Fibroblast of the aortic adventitia (primary cell): ENCODE measurements at places on chromosomes 11 and 22.
A peak's percentile ranks its signal among the peaks of the same experiment; 100 is the strongest.

DNA sequence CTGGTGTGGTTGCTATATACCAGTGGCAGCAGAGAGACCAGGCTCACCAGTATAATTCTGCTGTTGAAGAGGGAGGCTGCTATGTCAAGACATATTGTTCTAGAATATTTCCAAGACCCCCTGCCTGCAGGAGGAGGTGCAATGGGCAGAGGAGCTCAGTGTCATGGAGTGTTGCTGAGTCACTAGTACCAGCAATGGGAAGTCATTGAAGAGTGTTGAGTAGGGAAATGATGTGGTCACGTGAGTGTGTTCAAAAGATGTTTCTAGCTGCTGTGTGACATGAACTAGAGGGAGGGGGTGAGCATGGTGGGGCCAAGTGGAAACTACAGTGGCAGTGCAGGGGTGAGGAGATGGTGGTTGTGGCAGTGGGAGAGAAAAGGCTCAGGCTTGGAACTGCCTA lies 76.3 kb upstream of the BIRC3 start:
- no peak for DNase-seq

GRCh38 chr11:128232588-128232987 lies 354.8 kb downstream of the ETS1 start:
- no peak for DNase-seq

DNA sequence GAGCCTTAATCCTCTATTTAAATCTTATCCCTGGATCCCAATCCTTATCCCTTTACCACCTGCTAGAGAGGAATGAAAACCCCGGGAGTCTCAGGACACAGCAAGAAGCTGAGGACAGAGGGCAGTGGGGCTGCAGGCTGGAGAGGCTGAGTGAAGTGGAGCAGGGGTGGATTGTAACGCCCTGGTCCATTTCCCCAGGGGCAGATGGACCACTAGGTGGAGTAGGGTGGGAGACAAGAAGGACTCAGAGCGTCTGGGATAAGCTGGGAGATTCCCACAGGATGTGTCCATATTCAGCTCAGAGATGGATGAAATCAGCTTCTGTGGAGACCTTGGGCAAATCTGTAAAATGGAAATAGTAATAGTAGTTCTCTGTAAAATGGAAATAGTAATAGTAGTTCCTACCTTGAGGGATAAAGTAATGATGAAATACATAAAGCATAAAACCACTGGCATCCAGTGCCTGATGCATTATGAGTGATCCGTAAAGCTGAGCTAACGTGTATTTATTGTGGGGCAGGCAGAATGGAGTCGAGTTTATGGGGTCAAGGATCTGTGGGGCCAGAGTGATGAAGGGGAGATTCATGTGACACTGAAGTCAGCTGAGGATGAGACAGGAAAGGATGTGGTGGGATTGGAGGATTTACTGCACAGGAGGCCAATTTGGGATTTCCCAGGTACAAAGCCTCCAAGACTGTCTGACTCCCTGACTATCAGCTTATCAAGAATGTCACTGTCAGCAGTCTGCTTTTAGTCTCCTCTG lies 1.9 kb upstream of the ROBO4 start:
- DNase-seq: peak; percentile 21

- DNase-seq: no peak
Observed at GRCh38 chr11:133714471-133715375, 130.6 kb downstream of the SPATA19 start.

- no peak for DNase-seq
Observed at GRCh38 chr11:26254378-26254777, 77.6 kb upstream of the ANO3 start.

DNA sequence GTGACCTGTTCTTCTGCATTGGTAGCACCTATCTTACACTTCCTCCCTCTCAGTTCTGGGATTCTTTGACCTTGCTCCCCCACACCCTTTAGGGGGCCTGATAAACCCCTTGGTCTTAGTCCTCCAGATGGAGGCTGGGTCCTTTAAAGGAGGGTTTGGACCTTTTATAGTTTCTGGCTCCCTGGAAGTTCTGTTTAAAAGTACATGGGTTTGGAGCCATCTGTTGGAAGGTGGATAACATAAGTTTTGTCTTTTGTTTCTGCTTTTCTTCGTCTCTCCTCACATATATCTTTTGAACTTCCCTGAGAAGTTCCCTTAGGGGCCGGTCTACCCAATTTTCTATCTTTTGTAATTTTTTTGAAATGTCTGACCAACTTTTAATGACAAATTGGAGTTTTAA lies 17.9 kb upstream of the HYLS1 start:
- DNase-seq: peak; percentile 59

GRCh38 chr22:50542416-50542927 lies 3.2 kb upstream of the KLHDC7B start:
- DNase-seq: no peak

- DNase-seq: no peak
Observed at GRCh38 chr11:120385110-120385509, 48.9 kb downstream of the ARHGEF12 start.

GRCh38 chr11:9855579-9856287 lies 191.9 kb downstream of the SWAP70 start:
- no peak for DNase-seq

- DNase-seq: no peak
Observed at GRCh38 chr11:46090375-46090774, 30.9 kb downstream of the PHF21A start.

GRCh38 chr11:78080818-78081495 lies 1.3 kb upstream of the NDUFC2 start:
- peak; percentile 81 for DNase-seq

GRCh38 chr11:36417154-36417553 lies 92.9 kb downstream of the TRAF6 start:
- no peak for DNase-seq

GRCh38 chr22:46607483-46608114 lies 12.6 kb upstream of the GRAMD4 start:
- DNase-seq: no peak

- DNase-seq: peak; percentile 32
Observed at GRCh38 chr11:42249401-42249800, 789.9 kb upstream of the LRRC4C start.

- DNase-seq: no peak
Observed at GRCh38 chr22:22358686-22359085, 114.1 kb downstream of the VPREB1 start.

GRCh38 chr11:94933223-94934130 lies 39.9 kb downstream of the CWC15 start:
- DNase-seq: peak; percentile 94

DNA sequence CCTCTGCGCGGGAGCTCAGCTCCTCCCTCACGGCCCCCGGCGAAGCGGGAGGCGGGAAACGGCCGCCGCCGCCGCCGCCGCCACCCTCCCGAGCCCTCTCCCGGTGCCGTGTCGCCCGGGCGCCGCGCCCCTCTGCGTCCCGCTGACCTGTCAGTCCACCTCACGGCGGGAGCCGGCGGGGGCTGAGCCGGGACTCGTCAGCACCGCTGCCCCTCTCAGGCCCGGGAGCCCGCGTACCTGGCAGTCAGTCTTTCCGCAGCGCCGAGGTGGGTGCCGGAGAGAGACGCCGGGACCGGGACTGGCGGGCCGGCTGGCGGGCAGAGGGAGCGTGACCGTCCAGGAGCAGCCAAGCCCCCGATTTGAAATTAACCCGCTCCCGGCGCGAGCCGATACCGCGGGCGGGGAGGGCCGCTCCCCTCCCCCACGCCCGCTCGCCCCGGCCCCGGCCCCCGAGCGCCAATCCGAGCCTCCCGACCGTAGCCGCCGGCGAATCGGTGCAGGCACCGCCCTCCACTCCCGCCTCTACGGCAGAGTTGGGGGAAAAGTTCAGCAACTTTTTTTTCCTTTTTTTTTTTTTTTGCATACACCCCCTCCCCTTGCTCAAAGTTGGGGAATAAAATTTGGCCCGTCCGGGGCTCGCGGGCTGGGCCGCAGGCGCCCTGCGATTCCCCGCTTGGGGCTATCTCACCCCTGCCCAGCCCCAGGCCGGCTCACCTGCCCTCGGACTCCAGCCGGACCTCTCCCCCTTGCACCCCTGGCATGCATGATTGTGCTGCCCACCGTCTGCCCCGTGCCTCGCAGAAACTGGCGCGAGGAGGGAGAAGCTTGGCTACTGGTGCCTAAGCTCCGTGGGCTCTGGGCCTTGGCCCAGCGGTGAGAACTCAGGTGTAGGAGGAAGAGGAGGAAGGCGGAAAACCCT lies 774 bp upstream of the E2F8 start:
- DNase-seq: no peak

GRCh38 chr11:104699981-104700380 lies 198.3 kb downstream of the CASP12 start:
- no peak for DNase-seq

DNA sequence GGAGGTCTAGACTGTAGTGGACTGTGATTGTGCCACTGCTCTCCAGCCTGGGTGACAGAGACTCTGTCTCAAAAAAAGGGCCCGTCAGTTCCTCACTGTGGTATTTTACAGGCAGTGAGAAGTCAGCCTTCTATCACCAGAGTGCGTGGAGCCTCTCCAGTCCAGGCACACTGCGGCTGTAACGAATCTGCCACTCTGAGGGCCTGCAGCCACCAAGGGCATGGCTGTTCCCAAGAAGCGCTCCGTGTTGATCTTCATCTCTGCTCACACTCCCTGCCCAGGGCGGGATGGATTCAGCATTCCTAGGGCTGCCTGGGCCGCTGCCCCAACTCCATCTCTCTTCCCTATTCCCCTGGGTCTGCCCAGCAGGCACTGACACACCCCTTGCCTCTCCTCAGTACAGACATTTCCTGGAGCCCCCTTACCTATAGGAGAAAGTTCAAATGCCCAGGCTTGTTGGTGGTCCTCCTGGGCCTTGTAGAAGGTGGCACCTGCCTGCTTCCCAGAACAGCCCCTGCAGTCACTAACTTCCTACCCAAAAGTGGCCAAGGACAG lies 148.4 kb downstream of the CACNA1I start:
- no peak for DNase-seq

GRCh38 chr11:11491014-11491413 lies 130.8 kb downstream of the GALNT18 start:
- DNase-seq: no peak

DNA sequence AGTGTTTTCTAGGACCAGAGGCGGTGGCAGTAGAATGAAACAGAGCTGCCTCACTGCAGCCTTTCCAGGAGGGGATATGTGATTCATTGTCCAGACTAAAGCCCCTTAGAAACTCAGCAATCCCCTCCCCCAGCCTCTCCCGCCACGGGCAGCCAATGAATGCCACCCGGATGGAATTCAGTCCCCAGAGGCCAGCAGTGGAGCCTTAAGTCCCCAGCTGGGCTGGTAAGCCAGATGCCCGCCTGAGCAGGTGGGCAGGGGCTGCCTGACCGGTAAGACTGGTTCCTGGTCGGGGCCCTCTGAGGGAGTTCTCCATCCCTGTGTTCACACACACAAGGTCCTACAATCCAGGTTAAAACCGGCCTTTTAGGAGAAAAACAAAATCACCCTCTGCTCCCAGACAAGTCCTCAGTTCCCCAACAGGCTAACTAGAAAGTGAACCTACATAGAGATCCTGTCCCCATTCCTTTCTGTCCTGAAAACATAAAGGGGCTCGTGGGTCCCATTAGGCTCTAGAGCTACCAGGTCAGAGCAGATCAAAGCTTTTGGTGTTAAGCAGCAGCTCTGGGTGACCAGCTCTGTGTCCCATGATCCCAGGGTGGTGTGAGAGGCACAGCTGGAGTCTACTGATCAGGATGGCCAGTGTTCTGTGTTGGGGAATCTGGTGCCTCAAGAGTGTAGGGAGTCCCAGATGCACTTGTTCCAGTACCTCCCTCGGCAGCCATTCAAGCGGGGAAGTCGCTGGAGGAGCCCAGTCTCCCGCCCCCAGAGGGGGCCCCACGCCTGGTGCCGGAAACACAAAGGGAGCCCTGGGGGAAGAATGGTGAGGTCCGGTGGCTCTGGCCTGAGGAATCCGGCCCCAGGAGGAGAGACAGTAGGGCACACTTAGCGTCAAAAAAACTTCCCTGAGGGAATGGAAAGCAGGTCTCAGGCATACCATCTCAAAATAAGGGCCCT lies 2.6 kb downstream of the PATZ1 start:
- DNase-seq: no peak

- no peak for DNase-seq
Observed at GRCh38 chr22:36809351-36809750, 7.5 kb downstream of the PVALB start.

DNA sequence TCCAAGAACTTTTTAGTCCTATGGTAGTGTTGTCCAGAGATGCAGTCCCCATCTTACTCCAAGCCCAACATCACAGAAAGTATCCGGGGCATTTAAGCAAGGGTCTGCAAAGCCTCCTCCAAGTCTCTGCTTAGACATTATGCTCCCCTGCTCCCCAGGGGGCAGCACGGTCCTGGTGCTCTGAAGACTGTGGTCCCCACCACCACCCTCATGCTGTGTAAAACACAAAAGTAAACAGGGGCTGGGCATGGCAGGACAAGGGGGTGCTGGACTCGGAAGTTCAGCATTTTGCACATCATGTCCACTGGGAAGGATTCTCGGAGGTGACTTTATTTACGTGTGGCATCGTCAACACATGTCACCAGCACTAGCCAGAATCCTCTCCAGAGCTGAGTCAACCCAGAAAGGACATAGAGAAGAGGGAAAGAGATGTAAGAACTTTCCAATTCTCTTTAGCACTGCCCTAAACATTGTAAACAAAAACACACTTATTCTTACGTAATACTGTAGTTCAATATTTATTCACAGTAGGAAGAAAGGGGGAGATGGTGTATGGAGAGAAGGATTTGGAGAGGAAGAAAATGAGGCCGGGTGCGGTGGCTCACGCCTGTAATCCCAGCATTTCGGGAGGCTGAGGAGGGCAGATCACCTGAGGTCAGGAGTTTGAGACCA lies 37.7 kb downstream of the TCIRG1 start:
- DNase-seq: no peak

DNA sequence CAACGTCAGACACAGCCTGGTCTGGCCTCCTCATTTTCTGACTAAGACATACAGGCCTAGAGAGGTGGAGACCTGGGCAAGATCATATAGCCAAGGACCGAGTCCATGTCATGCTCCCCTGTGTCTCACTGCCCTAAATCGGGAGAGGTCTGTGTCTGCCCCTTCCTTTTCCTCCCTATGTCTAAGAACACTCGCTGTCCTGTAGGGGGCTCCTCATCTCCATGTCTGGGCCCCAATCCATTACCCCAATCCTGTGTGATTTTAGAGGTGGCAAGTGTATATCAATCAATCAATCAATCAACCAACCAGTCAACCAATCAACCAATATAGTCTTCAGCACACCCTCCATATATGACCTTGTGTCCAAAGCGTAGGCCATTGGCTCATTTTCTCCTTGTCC lies 125.7 kb downstream of the KIRREL3 start:
- no peak for DNase-seq

GRCh38 chr22:24384131-24384530 lies 43.3 kb upstream of the ADORA2A start:
- DNase-seq: no peak

- no peak for DNase-seq
Observed at GRCh38 chr11:82686211-82686610, 47.5 kb downstream of the FAM181B start.
